Foreskin keratinocyte (primary cell): ENCODE measurements at places on chromosomes 3 and 15. TPM values are rescaled to one million over a fixed set of nuclear protein-coding genes. Genes with fewer than 3 reads are reported as not detected.

Gene MYO5C
- total RNA-seq = 0.28 and 0.37 TPM in 2 replicates

Gene TNFSF10
- total RNA-seq = 8.5 and 16.7 TPM in 2 replicates

Gene GPR149
- total RNA-seq = not detected in 2 replicates

Gene PLSCR1
- total RNA-seq = 147 and 160 TPM in 2 replicates

Gene SCG3
- total RNA-seq = not detected in 2 replicates

Gene STXBP5L
- not detected in 2 replicates for total RNA-seq

Gene RIOX2
- total RNA-seq = 38.8 and 45.5 TPM in 2 replicates

Gene GP5
- total RNA-seq = not detected in 2 replicates

Gene TMC3
- not detected in 2 replicates for total RNA-seq

Gene ABCC5
- 15.2 and 15.5 TPM in 2 replicates for total RNA-seq

Gene EPHA3
- 0.04 TPM in 1 of 2 replicates, not detected in the other for total RNA-seq

Gene C15orf40
- total RNA-seq = 18.6 and 19.8 TPM in 2 replicates

Gene HRH1
- 9.7 and 11.3 TPM in 2 replicates for total RNA-seq

Gene COL8A1
- total RNA-seq = 33.9 and 211 TPM in 2 replicates

Gene SIDT1
- 0.03 and 0.11 TPM in 2 replicates for total RNA-seq

Gene ARL14
- total RNA-seq = 0.39 and 0.44 TPM in 2 replicates

Gene TMCC1
- 23.1 and 26.5 TPM in 2 replicates for total RNA-seq

Gene NEK10
- total RNA-seq = 0.18 and 0.48 TPM in 2 replicates

Gene U2SURP
- 98.4 and 98.5 TPM in 2 replicates for total RNA-seq

Gene SERINC4
- 0.04 and 0.07 TPM in 2 replicates for total RNA-seq

Gene AEN
- total RNA-seq = 47.6 and 50.0 TPM in 2 replicates
